ENCODE measurements at places on chromosomes 3 and 15. TPM values are rescaled to one million over a fixed set of nuclear protein-coding genes. Genes with fewer than 3 reads are reported as not detected.

The OIP5 gene
- total RNA-seq = 7.1 TPM

The ATP2B2 gene
- total RNA-seq = 0.70 TPM

The PRICKLE2 gene
- 4.3 TPM for total RNA-seq

The PRTG gene
- total RNA-seq = 2.0 TPM

The CAND2 gene
- total RNA-seq = 14.1 TPM

The GASK1A gene
- total RNA-seq = 1.2 TPM

The SENP7 gene
- total RNA-seq = 17.7 TPM

The XYLB gene
- 9.7 TPM for total RNA-seq

The CFAP161 gene
- total RNA-seq = not detected

The CHRNA3 gene
- total RNA-seq = 13.9 TPM

The TMEM212 gene
- not detected for total RNA-seq

The ANKUB1 gene
- not detected for total RNA-seq

The ERICH6 gene
- not detected for total RNA-seq

The LTK gene
- total RNA-seq = 13.3 TPM

The NAALADL2 gene
- 20.8 TPM for total RNA-seq

The CASR gene
- 1.2 TPM for total RNA-seq

The FBN1 gene
- 9.3 TPM for total RNA-seq

The FOXL2 gene
- total RNA-seq = not detected

The SUSD5 gene
- 1.8 TPM for total RNA-seq

The SLC51A gene
- total RNA-seq = 16.4 TPM

The STRIT1 gene
- total RNA-seq = not detected

The P2RY13 gene
- total RNA-seq = 0.29 TPM

The TRIM42 gene
- not detected for total RNA-seq

The SHC4 gene
- total RNA-seq = 0.43 TPM

The SGO1 gene
- 1.6 TPM for total RNA-seq

The TUSC7 gene
- not detected for total RNA-seq

The NEK4 gene
- total RNA-seq = 20.2 TPM

The CD200 gene
- total RNA-seq = 3.3 TPM

The MCF2L2 gene
- 0.84 TPM for total RNA-seq

The CCDC12 gene
- total RNA-seq = 59.2 TPM

The GNAT1 gene
- not detected for total RNA-seq

The NR1I2 gene
- 141 TPM for total RNA-seq

The SLC12A1 gene
- total RNA-seq = not detected

The UBA7 gene
- 90.3 TPM for total RNA-seq

The ISLR2 gene
- 1.7 TPM for total RNA-seq

The AADACL2 gene
- total RNA-seq = not detected

The GABRA5 gene
- total RNA-seq = not detected

The SPTBN5 gene
- total RNA-seq = 0.36 TPM

The SEMA5B gene
- total RNA-seq = 0.89 TPM

The GATM gene
- total RNA-seq = 7.7 TPM

The CAMKV gene
- total RNA-seq = not detected

The PARP9 gene
- total RNA-seq = 32.2 TPM

The TGM5 gene
- total RNA-seq = not detected

The UBAP1L gene
- 6.9 TPM for total RNA-seq

The STARD9 gene
- 6.1 TPM for total RNA-seq

The ALPK3 gene
- total RNA-seq = 15.3 TPM

The RASGRF1 gene
- total RNA-seq = 0.35 TPM

The TTLL3 gene
- 37.0 TPM for total RNA-seq

The CORO2B gene
- 1.9 TPM for total RNA-seq

The PLA2G4F gene
- total RNA-seq = 66.9 TPM

The COL7A1 gene
- 3.9 TPM for total RNA-seq

The VIPR1 gene
- total RNA-seq = 202 TPM

All from mucosa of descending colon (tissue), 3 donors.